ENCODE measurements at places on chromosomes 1 and 21.
A peak's percentile ranks its signal among the peaks of the same experiment; 100 is the strongest.

DNA sequence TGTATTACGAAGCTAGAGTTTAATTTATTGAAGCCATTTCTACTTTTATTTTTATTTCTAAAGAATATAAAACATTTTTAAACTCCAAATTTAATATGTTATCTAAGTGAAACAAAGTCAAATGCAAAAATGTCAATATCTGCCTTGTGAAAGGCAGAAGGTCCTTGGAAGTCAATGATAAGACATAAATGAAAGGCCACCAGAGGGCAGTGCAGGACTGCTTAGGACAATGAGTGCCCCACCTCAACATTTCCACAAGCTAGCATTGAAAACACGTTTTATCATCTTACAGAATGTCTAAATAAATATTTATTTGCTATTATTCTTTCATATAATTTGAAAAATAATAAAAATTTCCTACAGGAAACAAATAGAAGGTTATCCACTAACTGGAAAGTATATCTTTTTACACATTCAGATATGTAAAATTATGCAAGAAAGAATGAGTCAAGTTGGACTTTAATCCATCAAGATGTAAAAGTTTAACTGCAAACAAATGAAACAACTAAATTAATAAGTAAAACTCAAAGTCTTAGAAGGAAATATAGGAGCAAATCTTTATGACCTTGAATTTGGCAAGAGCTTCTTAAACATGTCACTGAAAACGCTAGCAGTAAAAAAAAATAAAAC, 140.1 kb upstream of the FMN2 start:
- DNase-seq = peak; percentile 73

DNA sequence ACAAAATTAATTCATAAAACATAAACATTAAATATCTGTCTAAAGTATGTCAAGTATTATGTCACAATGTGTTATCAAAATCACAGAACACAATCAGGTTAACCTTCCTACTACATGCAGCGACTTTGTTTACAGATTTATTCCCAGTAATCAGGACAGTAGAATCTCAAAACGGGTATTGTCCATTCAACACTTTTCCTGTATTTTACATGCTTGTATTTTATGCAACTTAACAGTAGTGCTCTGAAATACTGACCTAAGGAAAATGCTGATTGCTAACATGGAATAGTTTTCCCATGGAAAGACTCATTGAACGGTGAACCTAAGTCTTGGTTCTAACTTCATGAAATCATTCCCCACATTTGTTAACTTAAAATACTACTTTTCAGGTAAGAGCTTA, 2.3 kb downstream of the SERBP1 start:
- DNase-seq = no peak

DNA sequence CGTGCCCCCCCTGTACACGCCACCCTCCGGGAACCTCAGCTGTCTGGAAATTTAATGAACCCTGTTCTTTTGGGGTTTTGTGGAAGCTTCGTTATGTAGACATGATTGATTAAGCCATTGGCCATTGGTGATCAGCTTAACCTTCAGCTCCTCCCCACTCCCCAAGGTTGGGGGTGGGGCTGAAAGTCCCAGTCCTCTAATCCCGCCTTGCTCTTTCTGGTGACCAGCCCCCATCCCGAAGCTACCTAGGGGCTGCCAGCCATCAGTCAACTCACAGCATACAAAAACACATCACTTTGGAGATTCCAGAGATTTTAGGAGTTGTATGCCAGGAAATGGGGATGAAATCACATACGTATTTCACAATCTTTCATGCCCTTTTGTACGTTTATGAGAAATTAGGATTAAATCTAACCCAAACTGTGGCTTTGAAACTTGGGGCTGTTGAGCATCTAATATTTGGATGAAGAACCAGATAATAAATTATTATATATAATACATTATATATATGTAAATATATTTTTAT, 52.3 kb downstream of the BACE2 start:
- DNase-seq = no peak

GRCh38 chr1:26856604-26857469, 6.1 kb upstream of the SFN start:
- DNase-seq = no peak

- no peak for DNase-seq
Observed at GRCh38 chr1:91696321-91696720, 189.6 kb downstream of the TGFBR3 start.

DNA sequence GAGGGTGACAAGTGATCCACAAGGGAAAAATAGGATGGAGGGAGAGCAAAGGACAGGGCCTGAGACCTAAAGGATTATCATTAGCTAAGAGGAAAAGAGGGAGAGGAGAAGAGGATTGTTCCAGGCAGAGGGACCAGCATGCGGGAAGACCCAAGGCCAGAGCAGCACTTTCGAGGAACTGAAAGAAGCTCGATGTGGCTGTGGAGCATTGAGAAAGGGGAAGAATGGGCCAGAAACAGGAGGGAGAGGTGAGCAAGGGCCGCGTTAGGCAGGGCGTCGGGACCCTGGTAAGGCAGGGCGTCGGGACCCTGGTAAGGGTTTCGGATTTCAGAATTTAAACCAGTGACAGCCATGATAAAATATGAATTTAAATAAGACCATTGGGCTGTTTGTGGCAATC, 22.8 kb upstream of the CSF1 start:
- no peak for DNase-seq

- no peak for DNase-seq
Observed at GRCh38 chr1:181425566-181425965, 57.8 kb upstream of the CACNA1E start.

DNA sequence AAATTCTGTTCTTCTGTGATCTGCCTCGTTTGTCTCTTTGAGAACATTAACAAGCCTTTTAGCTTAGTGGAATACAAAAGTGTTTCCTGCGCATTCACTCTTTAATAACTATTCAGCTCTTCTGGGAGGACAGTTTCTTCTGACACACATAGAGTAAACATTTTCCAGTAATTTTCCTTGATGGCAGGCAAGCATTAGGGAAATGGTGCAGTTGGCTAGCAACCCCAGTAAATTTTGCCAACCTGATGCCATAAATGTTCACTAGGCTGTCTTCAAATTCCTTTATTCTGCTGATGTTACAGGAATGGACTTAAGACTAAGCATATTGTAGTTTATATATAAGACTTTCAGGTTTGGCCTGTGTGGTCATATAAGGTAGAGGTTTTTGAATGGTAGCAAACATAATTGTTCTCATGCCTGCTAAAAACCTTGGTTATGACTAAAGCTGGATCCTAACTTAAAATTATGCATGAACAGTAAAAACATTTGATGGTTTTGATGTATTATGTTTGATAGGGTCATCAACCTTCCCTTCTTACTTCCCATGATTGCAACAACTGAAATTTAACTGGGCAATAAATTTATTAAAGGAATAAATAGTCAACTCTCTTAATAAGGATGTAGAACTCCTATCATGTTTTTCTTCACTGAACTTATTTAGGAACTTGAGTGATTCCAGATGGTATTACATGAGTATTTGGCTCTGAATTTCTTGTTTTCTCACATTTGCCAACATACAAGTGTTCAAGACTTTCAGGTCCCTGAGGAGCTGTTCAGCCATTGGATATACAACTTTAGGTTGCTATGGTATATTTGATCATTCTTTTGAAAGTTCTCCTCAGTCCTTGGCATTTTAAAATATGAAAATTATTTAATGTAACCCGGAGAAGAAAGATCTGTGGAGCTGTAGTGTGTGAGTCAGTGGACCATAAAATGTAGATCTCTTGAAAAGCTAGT, 223.4 kb downstream of the FMN2 start:
- DNase-seq = peak; percentile 21

GRCh38 chr1:11132563-11133293, 33.1 kb upstream of the EXOSC10 start:
- no peak for DNase-seq

- DNase-seq = no peak
Observed at GRCh38 chr1:53896635-53897229, 2.7 kb downstream of the DIO1 start.

GRCh38 chr1:230393722-230394121, 32.4 kb downstream of the PGBD5 start:
- DNase-seq = no peak

DNA sequence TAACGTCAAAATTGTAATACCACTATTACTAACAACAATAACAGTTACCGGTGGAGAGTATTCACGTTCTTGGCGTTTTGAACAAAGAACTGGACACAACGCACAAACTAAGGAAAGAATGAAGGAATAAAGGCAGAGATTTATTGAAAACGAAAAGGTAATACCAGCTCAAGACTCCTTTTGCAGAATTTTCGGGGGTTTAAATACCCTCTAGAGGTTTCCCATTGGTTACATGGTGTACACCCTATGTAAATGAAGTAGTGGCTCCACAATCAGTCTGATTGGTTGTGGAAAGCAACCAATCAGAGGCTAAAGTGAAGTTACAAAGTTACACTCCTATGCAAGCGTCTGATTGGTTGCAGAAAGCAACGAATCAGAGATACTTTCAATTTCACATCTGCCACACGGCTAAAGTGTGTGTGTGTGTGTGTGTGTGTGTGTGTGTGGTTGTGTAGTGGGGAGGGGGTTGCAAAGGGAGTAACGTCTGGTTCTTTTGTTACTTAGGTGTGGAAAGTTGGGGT, 1.1 kb upstream of the GTF2B start:
- DNase-seq = peak; percentile 35

DNA sequence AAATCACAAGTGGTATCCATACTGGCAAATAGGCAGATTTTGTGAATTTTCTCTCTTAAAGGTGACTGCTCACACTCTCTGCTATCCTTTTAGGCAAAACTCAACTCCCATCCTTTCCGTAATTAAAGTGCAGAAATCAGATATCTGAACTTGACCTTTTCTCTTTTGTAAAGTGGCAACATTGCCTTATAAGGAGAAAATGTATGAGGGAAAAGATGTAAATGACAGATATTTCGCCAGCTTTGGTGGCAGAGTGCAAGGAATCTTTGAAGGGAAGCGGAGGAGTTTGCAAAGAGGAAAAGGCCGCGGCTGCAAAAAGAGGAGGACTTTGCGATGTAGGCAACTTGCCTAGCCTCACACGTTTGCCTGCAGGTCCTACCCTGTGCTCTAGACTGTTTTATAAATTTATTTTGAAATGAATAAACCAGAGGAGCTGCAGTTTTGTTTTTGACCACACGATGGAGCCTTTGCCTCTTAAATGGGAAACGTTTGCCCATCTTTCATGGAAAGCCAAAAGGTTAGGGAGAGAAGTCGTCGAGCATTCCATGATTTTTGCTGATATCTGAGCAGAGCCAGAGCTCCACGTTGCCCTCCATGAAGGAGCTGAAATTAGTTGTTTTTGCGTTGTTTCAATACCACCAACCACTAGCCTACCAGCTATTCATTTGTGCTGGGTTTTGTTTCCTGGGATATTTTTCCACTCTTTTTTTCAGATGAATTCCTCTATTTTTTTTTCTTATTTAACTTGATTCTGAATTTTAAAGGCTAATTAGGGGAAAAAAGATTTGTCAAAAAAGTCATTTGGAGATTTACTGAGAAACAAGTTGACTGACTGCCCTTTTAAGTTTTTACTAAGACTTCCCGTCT, 242.3 kb downstream of the LMX1A start:
- peak; percentile 49 for DNase-seq

DNA sequence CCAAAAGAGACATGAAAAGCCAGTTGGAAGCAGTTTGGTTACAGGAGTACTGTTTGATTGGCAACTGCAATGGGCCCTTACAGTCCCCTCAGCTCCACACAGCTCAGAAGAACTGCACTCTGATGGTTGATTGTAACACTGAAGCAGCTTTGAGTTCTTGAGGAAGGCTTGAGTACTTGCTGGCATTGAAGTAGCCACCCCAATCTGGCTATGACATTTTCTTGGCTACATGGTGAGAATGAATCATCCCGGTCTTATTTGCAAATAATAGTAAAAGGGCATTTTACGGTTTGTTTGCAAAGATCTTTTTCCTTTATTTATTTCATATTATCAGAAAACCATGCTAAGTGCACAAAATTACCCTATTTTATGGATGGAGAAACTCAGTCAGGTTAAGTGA, 159.7 kb upstream of the BEND5 start:
- no peak for DNase-seq
